RKO (cell line): ENCODE measurements at places on chromosomes 6 and 20.

GRCh38 chr6:36478051-36478526, 35.3 kb downstream of the KCTD20 start:
- no peak for DNase-seq

DNA sequence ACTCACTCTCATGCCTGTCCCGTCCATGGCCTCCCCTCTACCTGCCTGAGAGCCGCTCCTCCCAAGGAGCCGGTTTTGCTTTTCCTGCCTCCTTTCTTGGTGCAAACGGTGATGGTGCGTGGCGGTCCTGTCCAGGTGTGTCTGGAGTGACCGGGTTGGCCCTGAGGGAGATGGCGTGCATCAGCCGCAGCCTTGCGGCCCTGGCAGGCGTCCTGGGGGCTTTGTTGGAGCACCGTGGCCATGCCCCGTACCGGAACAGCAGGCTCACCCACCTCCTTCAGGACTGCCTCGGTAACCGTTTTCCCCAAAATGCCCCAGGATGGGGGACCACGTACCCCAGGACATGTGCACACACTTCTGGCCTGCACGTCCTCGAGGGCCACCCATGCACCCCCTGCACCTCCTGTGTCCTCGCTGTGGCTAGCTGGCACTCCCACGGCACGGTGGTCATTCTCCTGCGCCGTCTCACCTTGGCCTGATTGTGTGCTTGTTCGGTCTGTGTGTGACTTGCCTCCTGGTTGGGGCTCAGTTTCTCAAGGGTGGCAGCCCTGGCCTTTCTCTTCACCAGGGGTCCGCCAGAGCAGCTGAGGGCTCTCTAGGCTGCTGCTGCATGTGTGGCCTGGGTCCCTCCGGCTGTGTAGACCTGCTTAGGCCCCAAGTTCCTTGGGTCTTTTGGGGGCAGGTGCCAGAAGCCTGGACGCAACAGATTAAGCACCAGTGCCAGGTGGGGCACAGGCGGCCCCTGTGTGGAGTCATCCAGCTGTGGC, 36.4 kb downstream of the FRMD1 start:
- DNase-seq, result no peak

DNA sequence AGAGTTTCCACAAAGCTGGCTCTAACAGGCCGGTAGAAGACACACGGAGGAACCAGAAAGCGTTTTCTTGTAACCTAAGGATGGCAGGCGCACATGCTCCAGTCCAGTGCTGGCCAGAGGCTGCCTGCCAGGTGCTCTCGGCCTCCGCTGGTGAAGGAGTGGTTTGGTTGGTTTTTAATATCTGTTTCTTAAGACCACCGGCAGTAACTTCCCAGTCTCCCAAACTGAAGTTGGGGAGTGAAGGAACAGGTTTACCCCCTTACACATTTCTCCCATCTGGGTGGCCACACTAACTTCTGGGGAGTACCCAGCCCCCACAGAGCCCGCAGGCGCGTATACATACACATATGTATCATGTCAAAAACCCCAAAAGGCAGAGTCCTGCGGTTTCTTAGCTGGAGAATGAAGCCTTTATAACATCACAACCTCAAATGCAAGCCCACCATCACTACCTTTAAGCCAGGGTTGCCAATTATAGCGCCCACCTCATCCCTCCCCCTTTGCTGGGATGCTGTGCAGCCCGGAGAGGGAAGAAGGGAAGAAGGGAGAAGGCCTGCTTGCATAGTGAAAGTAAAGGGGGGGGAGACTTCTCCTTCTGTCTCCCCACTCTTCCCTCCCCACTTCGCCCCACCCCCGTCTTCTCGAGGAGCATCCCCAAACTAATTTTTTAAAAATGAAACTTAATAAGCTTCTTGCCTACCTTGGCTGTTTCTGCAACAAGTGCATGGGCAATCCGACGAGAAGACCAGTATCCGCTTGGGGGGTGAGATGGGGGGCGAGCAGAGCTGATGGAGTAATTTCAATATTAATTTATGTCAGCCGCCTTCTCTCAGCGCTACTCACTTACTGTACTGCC, 1.0 kb downstream of the TRERF1 start:
- DNase-seq, result peak; percentile 62

GRCh38 chr6:13250703-13251102, 77.6 kb downstream of the TBC1D7 start:
- DNase-seq, result no peak

DNA sequence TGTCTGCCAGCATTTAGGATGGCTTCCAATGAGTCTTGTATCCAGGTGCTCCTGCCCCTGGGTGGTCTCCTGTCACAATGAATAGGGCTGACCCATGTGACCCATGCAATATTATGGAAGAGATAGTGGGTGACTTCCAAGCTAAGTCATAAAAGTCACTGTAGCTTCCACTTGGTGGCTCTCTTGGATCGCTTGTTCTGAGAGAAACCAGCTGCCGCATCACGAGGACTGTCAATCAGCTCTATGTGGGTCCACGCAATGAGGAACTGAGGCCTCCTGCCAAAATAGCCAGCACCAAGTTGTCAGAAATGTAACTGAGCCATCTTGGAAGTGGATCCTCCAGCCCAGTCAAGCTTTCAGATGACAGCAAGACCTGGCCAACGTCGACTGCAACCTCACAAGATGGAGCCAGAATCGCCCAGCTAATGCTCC, 14.9 kb upstream of the MATN4 start:
- DNase-seq, result no peak

DNA sequence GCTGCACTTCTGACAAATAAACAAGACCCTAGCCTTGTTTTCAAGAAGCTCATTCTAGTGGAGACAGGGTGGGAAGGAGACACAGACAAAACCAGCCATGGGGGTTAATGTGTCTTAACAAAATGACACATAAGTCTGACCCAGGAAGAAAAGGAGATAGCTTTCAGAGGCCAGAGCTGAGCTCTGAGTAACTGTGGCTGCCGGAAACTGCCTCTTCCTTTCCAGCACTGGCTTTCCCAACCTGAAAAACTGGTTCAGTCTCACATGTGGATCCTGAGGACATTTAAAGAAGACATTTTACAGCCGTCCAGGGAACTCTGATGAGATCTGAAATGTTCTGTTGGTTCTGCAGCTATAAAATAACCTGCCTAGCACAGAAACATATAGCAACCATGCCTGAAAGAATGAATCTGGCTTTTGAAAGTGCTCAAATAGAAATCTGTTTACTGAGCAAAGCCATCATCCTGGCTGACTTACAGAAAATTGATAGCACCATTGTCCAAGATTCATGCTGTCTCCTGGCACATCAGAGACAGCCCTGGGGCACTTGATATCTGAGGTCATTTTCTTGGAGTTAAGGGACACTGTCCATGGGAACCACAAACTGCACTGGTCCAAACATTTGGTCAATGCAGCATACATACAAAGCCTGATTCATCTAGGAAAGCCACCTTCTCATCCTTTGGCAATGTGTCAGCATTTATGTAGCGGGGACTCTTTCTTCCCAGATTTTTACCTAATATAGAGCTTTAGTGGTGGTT, 83.2 kb upstream of the PAX1 start:
- no peak for DNase-seq

DNA sequence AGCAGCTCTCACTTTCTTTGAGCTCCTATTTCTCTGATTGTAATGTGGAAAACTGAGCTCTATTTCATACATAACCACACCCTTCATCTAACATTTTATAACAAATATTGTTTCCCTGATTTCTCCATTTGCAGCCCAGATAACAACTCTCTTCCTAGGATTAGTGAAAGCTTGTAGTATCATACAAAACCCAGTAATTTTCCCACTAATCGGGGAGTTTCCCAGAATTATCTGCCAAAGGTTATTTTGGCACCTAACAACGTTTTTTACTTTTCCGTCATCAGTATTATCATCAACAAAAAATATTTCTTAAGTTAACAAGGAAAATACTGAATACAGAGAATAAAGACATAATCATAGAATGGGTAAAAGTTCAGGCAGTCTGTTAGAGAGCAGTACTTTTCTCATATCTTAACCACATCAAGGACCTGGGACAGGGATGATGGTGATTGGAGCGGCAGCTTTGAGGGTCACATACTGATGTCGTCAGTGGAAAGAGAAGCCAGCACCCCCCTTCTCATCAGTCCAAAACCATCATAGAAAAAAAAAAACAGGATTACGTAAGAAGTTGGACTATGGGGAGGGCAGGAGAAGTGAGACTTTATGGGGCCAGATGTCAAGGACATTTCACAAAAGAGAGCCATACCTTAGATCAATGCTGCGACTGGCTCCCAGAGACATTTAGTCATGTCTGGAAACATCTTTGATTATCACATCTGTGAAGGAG, 166.1 kb upstream of the TNFAIP3 start:
- DNase-seq, result no peak

- no peak for DNase-seq
These were observed 106.5 kb downstream of the TCP11 start for GRCh38 chr6:35034411-35035191.

- DNase-seq, result no peak
These were observed 37.5 kb downstream of the AIG1 start for GRCh38 chr6:143098054-143098671.

DNA sequence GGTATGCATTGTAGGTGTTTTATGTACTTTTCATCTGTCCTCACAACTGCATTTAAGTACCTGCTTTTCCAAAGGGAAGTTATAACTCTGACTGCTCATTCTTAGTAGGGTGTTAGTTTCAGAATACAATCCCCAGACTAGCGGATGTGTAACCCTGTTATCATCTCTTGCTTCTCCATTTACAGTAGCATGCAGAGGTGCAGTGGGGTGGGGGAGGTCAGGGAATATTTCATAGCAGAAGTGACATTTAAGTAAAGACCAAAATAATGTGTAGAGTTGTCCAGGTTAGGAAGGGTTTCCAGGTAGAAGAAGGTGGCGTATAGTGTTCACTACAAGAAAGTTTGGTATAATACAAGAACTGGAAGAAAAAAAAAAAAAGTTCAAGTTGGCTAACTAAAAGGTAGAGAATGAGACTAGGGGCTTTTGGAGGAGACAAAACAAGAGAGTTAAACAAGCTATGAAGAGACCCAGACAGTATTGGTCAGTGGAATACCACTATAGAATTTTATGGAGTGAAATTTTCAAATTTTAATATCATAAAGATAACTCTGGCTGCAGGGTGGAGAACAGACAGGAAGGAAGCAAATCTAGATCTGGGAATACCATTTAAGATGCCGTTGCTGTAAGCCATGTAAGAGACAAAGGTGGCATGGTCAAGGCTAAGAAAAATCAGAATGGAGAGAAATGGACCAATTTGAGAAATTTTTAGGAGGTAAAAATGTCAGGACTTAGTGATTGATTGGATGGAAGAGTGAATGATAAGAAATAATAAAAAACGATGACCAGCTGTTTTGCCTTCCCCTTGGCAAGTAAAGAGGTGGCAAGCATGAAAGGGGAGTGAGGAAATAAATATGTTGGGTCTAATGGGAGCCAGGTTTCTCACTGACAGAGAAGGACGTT, 2.2 kb upstream of the AHI1 start:
- no peak for DNase-seq

DNA sequence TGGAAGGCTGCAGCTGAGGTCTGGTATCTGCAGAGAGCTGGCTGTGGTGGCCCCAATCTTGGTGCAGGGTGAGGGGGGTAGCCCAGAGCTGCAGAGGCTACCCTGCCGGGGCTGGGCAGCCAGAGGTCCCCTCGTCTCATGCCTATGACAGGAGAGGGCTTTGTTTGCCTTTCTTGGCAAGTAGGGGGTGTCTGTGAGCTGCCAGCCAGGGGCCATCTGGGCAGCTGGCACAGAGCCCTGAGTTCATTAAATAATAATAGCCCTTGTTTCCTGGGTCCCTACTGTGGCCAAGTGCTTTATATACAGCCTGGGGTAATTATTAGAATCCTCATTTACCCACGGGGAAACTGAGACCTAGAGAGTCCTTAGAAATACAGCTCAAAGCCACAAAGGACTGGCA, 66.6 kb downstream of the EZR start:
- no peak for DNase-seq

DNA sequence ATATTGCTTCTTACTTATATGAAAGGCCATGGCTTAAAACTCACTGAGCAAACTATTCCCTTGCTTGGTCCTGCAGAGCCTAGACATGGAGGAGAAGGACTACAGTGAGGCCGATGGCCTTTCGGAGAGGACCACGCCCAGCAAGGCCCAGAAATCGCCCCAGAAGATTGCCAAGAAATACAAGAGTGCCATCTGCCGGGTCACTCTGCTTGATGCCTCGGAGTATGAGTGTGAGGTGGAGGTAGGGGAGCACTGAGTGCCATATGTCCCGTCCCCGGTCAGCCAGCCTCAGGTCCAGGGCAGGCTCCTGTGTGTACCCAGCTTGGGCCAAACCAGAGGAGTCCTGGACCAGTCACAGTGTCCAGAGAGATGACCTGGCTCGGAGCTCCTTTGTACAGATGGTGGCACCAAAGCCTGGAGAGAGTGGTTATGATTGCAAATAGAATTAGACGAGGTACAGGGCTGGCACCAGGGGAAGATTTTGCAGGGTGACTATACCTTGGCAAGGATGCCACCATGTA, 21.0 kb downstream of the EPB41L1 start:
- DNase-seq, result no peak

- DNase-seq, result no peak
These were observed 411.5 kb downstream of the TENT5A start for GRCh38 chr6:81340946-81341345.

- DNase-seq, result no peak
These were observed 104.9 kb upstream of the NXT1 start for GRCh38 chr20:23245553-23246181.

DNA sequence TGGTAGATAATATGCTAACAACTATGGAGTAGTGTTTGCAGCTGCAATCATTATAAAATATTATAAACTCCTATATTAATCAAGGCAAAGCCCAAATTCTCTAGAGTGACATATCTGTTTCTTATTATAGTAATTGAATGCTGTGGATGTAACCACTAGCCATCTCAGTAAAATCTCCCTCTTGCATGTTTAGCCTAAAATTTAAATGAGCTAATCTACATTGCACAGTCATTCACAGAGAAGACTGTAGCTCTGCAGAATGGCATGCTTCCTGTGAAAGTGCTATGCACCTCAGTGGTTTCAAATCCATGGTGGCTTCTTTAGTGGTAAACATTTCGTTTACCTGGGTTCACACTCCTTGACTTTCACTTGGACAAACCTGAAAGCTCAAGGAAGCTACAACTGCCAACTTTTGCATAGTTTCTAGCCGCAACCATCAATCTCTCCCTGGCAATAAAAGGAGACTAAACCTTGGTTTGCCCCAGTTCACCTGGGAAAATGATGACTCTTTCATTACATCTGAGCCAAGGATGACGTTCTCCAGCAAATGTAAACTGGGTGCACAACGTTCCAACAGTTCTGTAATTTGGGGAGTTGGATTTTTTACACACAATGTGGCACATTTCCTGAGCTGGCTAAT, 47.2 kb downstream of the FILIP1 start:
- DNase-seq, result no peak
